ENCODE measurements at places on chromosomes 6 and 20. TPM values are rescaled to one million over a fixed set of nuclear protein-coding genes. Genes with fewer than 3 reads are reported as not detected.

Gene XKR7
- not detected for total RNA-seq

Gene ERVFRD-1
- not detected for total RNA-seq

Gene KIF13A
- 0.53 TPM for total RNA-seq

Gene PREX1
- total RNA-seq, result 108 TPM

Gene PDSS2
- total RNA-seq, result 10.1 TPM

Gene TMEM200A
- 9.0 TPM for total RNA-seq

DNA sequence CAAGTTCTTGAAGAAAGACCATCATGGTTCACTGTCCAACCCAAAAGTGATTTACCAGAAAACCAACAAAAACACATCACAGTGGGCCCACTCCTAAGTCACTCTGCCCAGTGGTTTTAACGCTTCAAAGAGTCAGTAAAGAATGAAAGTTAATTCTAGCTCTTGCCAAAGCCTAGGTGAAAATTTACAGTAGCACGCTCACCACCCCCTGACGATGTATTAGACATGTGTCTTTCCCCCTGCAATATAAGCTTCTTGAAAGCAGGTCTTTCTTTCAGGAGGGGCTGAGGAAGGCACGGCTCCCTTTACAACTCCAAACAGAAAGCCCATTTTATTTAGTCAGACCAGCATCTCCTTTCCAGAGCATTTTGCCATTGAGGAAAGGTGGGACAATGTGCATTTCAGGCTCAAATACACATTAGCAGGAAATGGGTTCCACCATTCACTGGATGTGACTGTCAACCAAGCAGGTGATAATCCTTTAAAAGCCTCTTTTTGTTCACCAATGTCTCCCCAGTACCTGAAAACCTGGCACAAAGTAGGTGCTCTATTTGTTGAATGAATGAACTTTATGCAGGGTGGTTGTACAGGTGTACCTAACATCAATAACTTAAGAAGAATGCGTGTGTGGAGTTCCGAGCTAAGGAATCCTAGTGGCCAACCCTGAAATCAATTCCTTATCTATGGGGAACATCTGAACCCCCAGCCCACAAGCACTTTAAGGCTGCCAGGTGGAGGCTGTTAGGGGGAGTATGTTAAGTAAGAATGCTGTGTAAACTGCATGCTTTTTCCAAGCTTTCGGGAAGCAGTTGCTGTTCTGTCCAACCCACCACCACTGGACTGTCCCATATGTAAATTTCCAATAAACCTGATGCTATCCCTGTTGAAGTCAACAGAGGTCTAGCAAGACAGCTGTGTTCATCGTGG lies 11.4 kb downstream of the EZR start:
- peak overlapping the region; percentile 72 for H3K27ac ChIP-seq
- peaks cover 4% of the 10 kb centered on the region for H3K36me3 ChIP-seq
- peaks cover 72% of the 10 kb centered on the region for H3K4me1 ChIP-seq
- DNase-seq, result no peak
- no peaks in the 10 kb centered on the region for H3K27me3 ChIP-seq

- H3K27ac ChIP-seq, result no peak overlapping the region
- H3K27me3 ChIP-seq, result no peaks in the 10 kb centered on the region
- no peaks in the 10 kb centered on the region for H3K36me3 ChIP-seq
- no peaks in the 10 kb centered on the region for H3K4me1 ChIP-seq
- H3K4me3 ChIP-seq, result no peak overlapping the region
- DNase-seq, result no peak
Observed at GRCh38 chr6:150966786-150967185, 101.3 kb downstream of the MTHFD1L start.

DNA sequence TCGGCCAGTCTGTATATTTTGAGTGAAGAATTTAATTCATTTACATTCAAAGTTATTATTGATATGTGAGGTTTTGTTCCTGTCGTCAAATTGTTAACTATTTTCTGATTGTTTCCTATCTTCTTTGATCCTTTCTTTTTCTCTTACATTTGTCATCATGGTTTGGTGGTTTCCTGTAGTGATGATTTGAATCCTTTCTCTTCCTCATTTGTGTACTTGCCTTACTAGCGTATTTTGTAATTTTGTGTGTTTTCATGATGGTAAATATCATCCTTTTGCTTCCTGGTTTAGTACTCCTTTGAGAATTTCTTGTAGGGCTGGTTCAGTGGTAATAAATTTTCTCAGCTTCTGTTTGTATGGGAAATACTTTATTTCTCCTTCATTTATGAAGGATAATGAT lies 151.7 kb upstream of the CEP162 start:
- no peak overlapping the region for H3K4me3 ChIP-seq
- DNase-seq, result no peak
- H3K27ac ChIP-seq, result no peak overlapping the region
- H3K27me3 ChIP-seq, result no peaks in the 10 kb centered on the region
- no peaks in the 10 kb centered on the region for H3K36me3 ChIP-seq
- no peaks in the 10 kb centered on the region for H3K4me1 ChIP-seq

DNA sequence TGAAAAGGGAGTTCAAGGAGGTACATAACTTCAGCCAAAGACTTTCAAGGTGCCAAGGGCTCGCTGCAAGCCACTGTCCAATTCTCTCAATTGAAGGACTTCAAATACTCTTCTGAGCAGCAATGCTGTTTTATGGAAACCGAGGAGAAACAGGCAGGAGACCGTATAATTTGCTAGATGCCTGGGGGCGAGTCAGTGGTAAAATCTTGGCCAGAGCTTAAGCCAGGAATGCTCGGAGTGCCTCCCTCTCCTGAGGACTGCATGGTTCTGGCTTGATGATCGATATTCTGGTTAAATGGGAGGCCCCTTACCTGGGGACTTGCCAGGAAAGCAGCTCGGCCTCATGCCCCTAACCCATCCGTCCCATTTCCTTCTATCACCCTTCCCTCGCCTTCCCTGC lies 35.8 kb upstream of the NOP56 start:
- H3K4me3 ChIP-seq, result no peak overlapping the region
- H3K27ac ChIP-seq, result no peak overlapping the region
- no peaks in the 10 kb centered on the region for H3K36me3 ChIP-seq
- DNase-seq, result no peak
- peaks cover 3% of the 10 kb centered on the region for H3K4me1 ChIP-seq

- no peaks in the 10 kb centered on the region for H3K4me1 ChIP-seq
- no peak overlapping the region for H3K4me3 ChIP-seq
- DNase-seq, result no peak
- no peaks in the 10 kb centered on the region for H3K27me3 ChIP-seq
Observed at GRCh38 chr20:19137641-19138040, 74.8 kb upstream of the SLC24A3 start.

- H3K36me3 ChIP-seq, result no peaks in the 10 kb centered on the region
- DNase-seq, result no peak
- H3K27ac ChIP-seq, result no peak overlapping the region
- H3K27me3 ChIP-seq, result no peaks in the 10 kb centered on the region
Observed at GRCh38 chr20:52921340-52921739, 50.8 kb upstream of the TSHZ2 start.

DNA sequence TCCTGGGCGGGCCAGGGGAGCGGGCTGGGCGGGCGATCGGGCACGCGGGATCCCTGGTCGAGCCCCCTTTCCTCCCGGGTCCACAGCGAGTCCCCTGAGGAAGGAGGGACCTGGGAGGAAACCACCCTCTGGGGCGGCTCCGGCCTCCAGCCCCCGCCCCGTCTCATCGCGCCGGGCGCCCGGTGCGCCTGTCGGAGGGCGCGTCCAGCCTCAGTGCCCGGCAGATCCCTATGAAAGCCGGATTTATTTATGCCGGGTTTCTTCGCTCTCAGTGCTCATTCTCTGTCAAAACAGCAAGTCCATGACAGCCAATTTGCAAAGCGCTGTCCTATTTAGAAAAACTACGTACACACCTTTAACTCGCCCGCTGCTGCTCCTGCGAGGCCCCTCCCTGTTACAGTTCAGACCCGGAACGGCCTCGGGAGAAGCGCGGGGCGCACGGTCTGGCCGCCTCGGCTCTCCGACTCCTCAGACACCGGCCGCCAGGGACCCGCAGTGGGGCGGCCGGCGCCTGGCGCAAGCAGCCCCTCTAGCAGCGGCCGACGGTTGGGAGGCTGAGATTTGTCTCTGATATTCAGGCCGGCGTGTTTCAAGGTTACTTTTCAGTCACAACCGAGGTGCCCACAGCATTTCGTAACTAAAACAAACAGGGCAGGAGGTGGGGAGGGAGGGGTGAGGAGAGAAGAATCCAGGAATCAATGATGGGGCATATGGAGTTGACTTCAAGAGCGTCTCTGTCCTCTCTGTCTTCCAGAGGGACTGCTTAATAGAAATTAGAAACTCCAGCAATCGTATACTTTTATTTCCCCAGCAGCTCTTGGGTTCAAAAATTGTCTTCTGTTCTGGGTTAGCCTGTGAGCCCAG lies 782 bp upstream of the FOXA2 start:
- peaks cover 8% of the 10 kb centered on the region for H3K27me3 ChIP-seq
- H3K36me3 ChIP-seq, result no peaks in the 10 kb centered on the region
- no peaks in the 10 kb centered on the region for H3K4me1 ChIP-seq
- no peak for DNase-seq
- H3K4me3 ChIP-seq, result no peak overlapping the region

GRCh38 chr6:26420688-26421171 lies 18.7 kb downstream of the BTN3A1 start:
- no peaks in the 10 kb centered on the region for H3K27me3 ChIP-seq
- no peaks in the 10 kb centered on the region for H3K36me3 ChIP-seq
- H3K4me3 ChIP-seq, result peak overlapping the region; percentile 69
- H3K4me1 ChIP-seq, result peaks cover 4% of the 10 kb centered on the region

GRCh38 chr20:47204008-47204849 lies 152.3 kb downstream of the ZMYND8 start:
- no peaks in the 10 kb centered on the region for H3K4me1 ChIP-seq
- H3K27me3 ChIP-seq, result no peaks in the 10 kb centered on the region
- H3K36me3 ChIP-seq, result peaks cover 4% of the 10 kb centered on the region
- no peak for DNase-seq

GRCh38 chr6:41186031-41186562 lies 14.9 kb downstream of the TREML2 start:
- H3K27me3 ChIP-seq, result no peaks in the 10 kb centered on the region
- peaks cover 4% of the 10 kb centered on the region for H3K36me3 ChIP-seq

DNA sequence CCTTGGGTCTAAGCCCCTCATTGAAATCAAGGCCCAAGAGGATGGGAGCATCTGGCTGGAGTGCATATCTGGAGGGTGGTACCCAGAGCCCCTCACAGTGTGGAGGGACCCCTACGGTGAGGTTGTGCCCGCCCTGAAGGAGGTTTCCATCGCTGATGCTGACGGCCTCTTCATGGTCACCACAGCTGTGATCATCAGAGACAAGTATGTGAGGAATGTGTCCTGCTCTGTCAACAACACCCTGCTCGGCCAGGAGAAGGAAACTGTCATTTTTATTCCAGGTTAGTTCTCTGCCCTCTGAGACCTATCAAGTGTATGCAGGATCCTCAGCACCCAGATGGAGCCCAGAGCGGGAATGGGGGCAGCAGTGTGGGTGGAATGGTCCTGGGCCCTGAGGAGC lies 5.1 kb downstream of the BTN2A2 start:
- H3K4me3 ChIP-seq, result no peak overlapping the region
- H3K4me1 ChIP-seq, result peaks cover 34% of the 10 kb centered on the region
- H3K27ac ChIP-seq, result no peak overlapping the region
- no peaks in the 10 kb centered on the region for H3K27me3 ChIP-seq
- H3K36me3 ChIP-seq, result peaks cover 3% of the 10 kb centered on the region
